ENCODE measurements at places on chromosomes 16 and 17.
A peak's percentile ranks its signal among the peaks of the same experiment; 100 is the strongest.

GRCh38 chr16:85017633-85018032 is 6.3 kb upstream of the ZDHHC7 start:
- DNase-seq: no peak

DNA sequence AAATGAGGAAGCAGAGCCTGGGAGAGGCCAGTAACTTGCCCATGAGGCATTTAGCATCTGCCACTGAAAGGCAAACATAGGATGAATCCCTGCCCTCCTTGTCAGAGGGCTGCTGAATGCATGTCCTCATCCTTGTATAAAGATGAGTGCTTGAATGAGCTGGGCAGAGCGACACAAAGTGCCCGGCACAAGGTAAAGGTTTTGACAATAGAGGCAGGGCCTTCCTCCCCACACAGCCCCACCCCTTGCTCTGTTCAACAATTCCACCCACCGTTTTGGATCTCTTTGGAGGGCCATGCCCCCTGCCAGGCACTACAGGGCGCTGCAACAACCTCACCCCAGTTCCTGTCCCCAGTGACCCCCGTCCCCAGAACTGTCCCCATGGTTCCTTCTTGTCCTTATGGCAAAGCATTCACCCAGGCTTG is 1.4 kb upstream of the KRT19 start:
- DNase-seq: peak; percentile 48

GRCh38 chr16:68517606-68518166 is 21.4 kb upstream of the ZFP90 start:
- peak; percentile 79 for DNase-seq

DNA sequence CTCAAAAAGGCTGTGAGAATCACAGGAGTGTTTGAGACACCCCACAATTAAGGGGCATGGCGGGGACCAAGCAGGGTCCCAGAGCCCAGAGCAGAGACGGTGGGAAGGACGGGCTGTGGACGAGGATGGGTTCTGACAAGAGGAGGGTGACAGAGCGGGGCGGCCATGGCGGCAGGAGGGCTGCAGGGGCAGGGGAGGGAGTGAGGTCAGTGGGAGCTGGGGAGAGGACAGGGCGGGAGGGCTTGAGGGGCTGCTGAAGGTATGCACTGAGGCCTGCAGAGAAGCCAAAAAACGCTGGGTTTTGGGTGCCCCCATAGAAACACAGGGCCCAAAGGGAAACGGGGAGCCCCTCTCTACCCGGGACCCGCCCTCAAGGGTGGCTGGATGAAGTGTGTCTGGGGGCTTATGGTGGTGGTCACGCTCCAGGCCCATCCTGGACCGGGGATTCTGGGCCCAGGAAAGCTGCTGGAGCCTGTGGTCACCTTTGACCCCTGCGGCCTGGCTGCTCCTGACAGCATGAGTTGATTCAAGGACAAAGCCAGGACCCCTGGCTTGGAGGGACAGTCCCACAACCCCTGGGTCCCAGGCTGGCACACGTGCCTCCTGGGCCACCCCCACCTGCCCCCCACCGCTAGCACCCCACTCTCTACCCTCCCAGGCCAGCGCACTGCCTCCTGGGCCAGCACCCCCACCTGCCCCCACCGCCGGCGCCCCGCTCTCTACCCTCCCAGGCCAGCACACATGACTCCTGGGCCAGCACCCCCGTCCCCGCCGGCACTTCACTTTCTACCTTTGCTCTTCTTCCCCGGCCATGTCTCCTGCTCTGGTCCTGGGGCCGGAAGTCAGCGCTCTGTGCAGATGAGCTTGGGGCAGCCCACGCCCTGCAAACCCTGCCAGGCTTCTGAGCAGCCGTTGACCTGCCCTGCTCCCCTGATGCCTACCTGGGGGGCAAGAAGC is 31.0 kb upstream of the ACSF3 start:
- no peak for DNase-seq

- peak; percentile 38 for DNase-seq
These were observed 685 bp upstream of the MPG start for GRCh38 chr16:77273-77806.

GRCh38 chr16:47574091-47575054 is 113.2 kb downstream of the PHKB start:
- DNase-seq: peak; percentile 8

- DNase-seq: no peak
These were observed 16.5 kb downstream of the XYLT1 start for GRCh38 chr16:17454162-17454730.

Data from MV-4-11 (cell line).